ENCODE measurements at places on chromosomes 1 and 21.

GRCh38 chr1:155893389-155894142 lies 17.6 kb downstream of the RIT1 start:
- DNase-seq, result peak; percentile 95

DNA sequence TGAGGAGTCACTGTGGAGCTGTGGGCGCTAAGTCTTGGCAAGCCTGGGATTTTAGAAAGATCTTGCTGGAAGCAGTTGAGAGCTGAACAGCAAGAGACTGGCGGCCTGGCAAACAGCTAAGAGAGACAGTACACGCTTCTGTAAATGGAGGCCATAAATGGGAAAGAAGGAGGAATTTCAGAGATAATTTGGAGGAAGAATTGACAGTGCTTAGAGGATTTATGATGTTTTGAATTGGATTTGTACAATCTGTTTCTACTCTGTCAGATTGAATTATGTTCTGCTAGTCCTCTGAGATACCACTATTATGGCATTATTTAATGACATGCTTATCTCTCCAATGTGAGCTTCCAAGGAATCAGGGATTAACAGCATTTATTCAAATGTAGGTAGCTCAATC lies 50.1 kb downstream of the ABCA4 start:
- DNase-seq, result no peak

DNA sequence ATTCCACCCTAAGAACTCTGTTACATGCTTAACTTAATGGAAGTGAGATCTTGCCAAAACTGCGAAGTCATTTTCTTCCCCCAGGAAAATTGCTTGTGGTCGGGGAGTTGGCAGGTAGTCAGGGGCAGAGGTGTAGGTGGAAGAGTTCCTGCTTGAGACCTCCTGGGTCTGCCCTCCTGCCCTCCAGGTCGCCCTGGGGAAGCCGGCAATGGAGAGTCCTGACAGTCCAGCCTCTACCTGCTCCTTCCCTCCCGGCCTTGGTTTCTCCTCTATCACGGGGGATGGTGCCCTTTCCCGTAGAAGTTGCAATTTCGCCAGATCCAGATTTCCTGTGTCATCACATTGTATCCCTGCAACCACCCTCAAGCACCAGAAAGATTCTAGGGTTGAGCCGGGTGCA lies 463.8 kb downstream of the MATN1 start:
- DNase-seq, result no peak

- DNase-seq, result no peak
These were observed 375.5 kb upstream of the ST6GALNAC5 start for GRCh38 chr1:76491737-76492136.

- no peak for DNase-seq
These were observed 160.3 kb upstream of the FMN2 start for GRCh38 chr1:239931341-239931740.

DNA sequence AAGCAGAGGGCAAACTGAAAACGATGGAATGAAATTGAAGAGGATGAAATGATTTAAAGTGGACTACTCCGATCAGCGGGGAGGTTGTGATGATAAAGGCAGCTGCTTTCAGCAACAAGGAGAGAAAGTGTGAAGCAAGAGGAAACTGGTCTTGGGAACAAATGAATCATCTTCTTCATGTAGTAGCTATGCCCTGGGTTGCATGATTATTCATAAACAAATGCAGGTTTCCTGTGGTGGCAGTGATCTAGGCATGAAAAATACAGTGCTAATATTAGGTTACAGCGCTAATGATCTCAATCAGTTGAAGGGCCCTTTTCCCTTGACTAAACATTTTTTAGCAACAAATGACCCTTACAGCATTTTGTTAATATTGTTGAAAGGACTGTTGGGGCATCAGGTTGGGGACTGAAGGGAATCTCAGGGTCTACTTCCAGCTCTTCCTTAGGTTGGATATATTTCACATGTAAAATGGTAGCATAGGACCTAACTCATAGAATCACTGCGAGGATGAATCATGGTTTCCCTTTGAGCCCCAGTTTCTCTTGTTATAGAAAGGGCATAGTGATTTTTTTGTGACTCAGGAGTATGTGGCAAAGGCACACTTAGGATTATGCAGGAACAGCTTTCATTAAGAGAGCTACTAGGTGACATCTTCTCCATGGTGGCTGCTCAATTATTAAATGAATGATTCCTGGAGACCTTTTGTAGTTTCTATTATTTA lies 1.9 kb upstream of the ZFYVE9 start:
- DNase-seq, result peak; percentile 81

- DNase-seq, result no peak
These were observed 7.7 kb downstream of the SELENON start for GRCh38 chr1:25807480-25808390.

GRCh38 chr1:111735858-111736544 lies 3.2 kb downstream of the INKA2 start:
- no peak for DNase-seq

DNA sequence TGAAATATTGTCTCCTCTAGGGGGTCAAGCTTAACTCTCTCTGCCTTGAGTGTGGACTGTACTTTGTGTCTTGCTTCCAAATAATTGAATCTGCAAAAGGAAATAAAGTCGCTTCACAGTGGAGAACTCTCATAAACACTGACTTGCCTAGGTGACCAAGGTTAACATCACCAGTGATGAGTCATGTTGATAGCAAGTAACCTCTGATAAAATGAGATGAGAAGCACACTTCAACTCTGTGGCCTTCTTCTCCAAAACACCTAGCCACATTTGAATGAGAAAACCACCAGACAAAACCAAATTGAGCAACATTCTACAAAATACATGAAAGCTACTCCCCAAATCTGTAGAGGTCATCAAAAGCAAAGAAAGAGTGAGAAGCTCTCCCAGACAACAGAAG lies 37.6 kb downstream of the PDE4B start:
- DNase-seq, result no peak

DNA sequence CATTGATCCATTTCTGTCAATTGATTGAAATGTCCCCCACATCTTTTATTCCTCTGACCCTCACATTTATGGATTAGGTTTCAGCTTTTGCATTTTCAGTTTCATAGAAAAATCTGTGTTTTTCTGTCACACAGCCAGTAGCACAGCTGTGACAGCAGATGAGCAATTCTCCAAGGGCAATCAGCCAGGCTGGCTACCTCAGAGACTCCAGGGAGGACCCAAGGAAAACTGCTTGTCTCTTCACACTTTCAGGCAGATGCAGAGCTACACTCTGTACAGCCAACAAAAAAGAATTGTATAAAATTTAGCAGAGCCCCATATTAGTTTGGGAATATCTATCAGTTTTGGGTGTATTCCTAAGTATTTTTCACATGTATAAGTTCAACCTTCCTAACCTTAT lies 257.2 kb downstream of the LRRC7 start:
- peak; percentile 1 for DNase-seq

- no peak for DNase-seq
These were observed 18.1 kb upstream of the TMEM81 start for GRCh38 chr1:205102404-205102803.

DNA sequence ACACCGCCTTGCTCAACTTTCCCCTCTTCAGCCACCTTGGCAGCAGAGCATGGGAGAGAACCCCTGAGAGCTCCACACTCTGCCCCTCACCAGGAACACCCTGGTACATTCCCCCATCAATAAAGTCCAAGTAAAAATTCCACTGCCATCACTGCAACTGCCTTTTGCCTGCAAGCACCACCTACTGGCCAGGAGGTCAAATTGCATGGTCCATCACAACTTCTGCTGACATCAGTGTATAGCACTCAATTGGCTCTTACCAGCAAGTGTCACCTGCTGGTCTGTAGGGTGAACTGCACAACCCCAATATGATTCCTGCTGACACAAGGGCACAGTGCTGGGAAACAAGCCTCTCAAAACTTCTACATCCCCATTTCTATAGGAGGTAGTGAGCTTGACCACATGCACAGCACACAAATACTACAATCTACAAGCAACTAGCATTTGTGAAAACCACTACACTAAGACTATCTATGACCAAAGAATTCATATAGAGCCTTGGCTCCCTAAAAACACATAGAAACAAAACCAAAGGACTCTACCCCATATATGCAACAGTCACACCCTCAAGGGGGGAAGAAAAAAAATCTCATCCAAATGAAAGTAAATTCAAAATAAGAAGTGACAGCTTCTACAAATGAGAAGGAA lies 69.2 kb downstream of the FASLG start:
- DNase-seq, result peak; percentile 42

- no peak for DNase-seq
These were observed 24.7 kb downstream of the KIAA0040 start for GRCh38 chr1:175167861-175168260.

DNA sequence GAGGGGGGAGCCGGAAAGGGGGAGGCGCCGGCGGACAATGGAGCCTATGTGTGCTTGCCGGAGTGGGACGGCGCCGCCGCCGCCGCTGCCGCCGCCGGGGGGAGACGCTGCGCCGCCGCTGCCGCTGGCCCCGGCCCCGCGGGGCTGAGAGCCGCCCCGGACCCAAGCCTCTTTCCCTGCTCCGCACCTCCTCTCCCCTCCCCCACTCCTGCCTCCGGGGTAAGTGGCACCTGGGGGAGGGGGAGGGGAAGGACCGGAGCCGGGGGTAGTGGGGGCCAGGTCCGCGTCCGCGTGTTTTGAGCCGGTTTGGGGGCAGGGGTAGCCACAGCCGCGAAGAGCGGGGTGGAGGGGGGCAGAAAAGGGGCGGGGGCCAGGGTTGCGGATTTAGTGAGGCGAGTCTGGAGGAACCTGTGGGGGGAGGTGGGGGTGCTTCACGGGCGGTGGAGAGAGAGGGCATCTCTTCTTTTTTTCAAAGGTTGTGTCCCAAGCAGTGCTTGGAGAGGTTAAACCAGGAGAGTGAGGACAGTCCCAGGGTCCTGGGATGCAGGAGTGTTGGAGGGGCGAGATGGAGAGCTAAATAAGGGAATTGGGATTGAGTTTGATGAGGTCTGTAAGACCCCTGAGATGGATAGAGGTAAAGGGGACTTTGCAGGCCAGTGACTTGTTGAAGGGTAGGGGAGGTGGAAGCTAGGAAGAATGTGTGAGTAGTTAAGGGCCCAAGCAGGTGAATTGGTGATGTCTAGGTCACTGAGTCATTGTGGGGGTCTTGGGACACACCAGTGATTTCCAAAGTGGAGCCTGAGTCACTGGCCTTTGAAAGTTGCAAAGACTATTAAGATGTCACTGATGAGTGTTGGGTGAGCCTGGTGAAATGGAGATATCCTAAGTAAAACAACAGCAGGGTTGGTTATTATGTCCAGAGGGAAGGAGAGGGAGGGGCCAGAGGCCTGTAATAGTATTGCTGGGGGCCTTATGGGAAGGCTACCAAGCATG lies 59.1 kb downstream of the BCL9 start:
- peak; percentile 62 for DNase-seq

DNA sequence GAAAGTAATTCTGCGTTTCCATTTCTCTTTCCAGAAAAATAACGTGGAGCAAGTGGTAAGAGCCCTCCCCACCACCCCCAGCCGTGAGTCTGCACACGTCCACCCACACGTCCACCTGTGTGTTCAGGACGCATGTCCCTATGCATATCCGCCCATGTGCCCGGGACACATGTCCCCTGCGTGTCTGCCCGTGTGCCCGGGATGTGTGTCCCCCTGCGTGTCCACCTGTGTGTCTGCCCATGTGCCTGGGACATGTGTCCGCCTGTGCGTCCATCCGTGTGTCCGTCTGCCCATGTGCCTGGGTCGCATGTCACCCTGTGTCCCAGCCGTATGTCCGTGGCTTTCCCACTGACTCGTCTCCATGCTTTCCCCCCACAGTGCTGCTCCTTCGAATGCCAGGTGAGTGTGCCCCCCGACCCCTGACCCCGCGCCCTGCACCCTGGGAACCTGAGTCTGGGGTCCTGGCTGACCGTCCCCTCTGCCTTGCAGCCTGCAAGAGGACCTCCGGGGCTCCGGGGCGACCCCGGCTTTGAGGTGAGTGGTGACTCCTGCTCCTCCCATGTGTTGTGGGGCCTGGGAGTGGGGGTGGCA lies 5.6 kb downstream of the COL6A1 start:
- DNase-seq, result no peak

GRCh38 chr21:15992171-15992570 lies 262.4 kb downstream of the USP25 start:
- no peak for DNase-seq

DNA sequence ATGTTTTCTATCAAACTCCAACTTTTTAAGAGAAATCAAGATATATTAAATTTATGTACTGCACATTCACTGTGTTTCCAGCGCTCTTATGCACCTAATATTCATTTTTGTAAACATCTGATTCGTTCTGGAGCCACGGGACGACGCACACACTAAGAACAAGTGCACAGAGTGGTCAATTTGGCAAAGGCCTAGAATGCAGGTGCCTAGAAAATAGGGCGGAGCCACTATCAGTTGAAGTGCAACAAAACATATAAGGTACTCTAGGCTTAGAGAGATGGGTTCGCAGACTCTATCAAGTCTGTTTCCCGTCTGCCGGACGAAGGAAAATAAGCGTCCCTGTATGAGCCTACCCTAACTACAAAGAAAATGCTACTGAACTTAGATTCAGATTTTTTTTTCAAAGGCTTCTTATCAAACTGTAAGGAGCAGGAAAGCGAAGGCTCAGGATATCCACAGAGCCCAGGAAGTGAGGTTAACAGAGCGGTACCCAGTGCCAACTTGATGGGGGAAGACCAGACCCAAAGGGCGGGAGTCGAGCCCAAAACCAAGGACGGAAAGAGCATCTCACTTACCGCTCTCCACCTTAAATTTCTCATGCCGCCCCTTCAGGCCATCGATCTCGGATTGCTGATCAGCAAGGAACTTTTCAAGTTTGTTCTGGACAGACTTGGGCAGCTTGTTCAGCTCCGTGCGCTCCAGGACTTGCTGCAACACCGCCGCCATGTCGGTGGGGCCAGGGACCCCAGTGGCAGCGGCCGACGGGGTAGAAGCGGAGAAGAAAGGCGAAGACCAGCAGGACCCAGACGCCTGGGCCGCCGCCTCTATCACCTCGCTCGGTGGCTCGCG lies 526 bp downstream of the TPR start:
- DNase-seq, result peak; percentile 54

GRCh38 chr1:159719990-159720389 lies 5.6 kb upstream of the CRP start:
- no peak for DNase-seq

DNA sequence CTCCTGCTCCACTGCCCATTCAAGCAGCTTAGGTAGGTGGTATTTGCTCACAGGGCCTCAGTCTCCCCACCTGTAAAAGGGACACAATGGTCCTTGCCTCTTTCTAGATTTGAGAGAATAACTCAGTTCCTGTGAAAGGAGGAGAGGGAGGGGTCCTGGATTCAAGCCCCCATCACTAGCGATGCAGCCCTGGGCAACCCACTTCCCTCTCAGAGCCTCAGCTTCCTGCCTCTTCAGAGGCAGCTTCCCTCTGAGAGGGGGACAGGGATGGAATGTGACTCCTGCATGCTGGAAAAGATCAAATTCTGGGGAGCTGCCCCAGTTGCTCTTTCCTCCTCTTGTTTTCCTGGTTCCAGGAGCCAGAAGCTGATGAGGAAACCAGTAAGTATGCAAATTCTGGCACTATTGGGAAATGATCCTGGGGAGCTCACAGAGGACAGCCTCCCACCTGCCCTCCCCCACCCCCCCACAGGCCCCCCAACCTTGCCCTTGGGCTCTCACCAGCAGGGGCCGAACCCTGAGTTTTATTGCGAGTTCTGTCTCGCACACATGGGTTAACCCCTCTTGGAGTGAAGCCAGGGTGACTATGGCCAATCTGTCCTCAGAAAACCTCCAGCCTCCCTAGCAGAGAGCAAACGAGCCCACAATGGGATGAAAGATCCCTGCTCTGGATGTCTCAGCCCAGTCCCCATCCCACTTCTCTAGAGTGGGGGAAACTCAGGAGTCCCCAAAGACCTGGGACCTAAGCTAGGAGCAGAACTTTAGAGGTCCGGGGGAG lies 11.7 kb downstream of the ZC3H12A start:
- DNase-seq, result peak; percentile 43

GRCh38 chr1:26269198-26269550 lies 10.7 kb upstream of the SH3BGRL3 start:
- no peak for DNase-seq
